ENCODE measurements at places on chromosomes 16 and 17. TPM values are rescaled to one million over a fixed set of nuclear protein-coding genes. Genes with fewer than 3 reads are reported as not detected.
A peak's percentile ranks its signal among the peaks of the same experiment; 100 is the strongest.

DNA sequence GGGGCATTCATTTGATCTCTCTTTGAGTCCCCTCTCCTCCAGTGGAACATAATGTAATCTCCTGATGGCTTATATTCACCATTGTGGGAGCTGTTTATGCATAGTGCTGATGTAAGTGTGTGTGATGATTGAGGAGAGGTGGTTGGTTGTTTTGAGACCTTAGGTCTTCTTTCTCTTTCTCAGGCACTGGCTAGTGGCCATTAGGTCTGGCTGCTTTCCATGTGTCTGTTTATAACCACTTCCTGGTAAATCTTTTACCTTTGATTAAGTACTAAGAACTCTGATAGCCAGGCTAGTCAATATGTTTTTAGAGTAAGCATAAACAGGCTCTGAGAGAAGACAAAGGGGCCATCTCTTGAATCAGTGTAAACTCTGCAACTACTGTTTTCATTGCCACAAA lies 27.9 kb downstream of the VAT1L start:
- DNase-seq, result no peak

The FOXL1 gene
- not detected for total RNA-seq

The STH gene
- total RNA-seq, result not detected

DNA sequence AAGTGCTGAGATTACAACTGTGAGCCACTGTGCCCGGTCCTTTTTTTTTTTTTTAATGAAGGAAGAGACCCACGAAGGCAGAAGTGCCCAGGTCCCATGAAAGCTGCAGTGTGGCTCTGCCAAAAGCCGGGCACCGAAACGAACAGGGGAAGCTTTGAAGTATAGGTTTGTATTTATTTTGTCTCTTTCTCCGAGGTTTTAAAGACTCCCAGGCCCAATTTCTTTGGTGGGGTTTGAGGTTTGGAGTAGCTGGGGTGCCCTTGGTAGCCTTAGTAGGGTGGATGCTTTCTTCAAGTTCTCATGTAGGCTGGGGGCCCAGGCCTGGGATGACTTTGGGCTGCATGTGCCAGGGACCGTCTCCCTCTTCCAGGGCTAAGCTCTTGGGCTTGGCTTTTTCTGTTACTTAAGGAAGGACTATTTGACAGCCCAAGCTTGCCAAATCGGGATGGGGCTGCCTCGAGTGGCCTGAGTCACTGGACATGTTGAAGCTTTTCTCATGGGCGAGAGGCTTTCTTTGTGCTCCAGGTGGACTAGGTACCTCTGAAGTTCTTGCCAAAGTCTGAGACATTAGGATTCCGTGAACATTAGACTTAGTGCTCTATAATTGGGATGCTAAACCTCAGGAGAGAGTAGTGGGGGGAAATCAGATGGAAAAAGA lies 66.3 kb downstream of the WIPI1 start:
- DNase-seq, result no peak

The CD7 gene
- 165 TPM for total RNA-seq

DNA sequence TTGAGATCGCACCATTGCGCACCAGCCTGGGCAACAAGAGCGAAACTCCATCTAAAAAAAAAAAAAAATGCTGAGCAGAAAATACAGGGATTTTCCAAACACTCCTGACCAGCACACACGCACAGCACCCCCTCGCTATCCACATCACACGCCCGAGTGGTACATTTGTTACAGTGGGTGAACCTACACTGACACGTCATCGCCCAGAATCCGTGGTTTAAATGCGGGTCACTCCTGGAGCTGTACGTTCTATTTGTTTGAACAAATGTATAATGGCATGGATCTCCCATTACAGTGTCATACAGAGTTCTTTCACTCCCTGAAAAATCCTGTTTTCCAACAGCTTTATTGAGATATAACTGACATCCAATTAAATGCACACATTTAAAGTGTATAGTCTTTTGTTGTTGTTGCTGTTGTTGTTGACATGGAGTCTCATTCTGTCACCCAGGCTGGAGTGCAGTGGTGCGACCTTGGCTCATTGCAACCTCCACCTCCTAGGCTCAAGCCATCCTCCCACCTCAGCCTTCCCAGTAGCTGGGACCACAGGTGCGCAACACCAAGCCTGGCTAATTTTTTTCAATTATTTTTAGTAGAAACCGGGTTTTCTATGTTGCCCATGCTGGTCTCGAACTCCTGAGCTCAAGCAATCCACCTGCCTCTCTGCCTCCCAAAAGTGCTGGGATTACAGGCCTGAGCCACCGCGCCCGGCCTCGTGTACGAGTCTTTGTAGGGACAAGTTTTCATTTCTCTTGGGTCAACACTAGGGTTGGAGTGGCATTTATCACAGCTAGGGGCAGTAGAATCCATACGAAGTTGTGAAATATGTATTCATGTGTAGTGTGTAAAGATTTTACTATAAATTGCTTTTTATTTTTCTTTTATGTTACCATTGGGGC lies 4.4 kb upstream of the CARHSP1 start:
- no peak for DNase-seq

DNA sequence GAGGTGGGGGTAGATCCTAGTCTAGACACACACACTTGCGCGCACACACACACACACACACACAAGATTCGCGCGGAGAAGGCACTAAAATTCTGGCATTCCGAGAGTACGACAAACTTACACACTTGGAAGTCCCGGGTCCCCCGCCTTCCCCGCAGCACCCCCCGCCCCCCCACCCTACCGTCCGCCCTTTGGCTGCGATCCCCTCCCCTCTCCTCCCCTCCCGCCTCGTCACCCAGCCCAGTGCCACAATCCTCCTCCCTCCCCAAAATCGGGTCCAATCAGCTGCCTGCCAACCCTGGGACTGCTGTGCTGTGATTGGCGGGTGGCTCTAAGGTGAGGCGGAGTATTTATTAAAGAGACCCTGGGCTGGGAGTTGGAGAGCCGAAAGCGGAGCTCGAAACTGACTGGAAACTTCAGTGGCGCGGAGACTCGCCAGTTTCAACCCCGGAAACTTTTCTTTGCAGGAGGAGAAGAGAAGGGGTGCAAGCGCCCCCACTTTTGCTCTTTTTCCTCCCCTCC lies at the start of gene SOX9:
Gene SOX9, plus strand, starts transcription at position 379 of the 522 bp plus-strand sequence. CDS start 372 bp downstream, outside the sequence.
- no peak for DNase-seq

DNA sequence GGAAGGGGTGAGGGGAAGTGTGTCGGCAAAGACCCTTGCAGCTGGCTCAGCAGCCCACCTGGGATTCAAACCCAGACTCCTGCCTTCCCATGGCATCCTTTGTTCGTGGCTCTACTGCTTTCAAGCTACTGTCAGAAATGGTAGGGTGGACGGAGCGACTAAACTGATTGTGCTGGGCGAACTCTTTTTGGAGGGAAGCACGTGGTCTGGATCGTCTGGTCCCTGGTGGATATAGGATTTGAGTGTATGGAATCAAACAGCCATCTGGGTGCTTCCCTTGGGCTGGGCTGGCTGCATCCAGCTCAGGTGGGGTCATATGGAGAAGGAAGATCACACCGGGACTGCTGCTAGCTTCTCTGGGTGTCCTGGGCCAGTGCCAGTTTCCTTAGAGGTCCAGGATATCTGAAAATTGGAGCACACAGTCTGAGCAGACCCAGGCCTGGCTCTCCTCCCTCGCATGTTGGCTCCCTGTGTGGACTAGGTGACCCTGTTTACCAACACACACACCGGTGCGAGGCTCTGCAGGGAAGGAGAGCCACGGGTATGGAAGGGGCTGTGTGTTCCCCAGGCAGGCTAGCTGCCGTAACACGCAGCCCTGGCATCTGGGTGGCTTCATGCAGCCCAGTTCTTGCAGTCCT lies 8.6 kb downstream of the CMIP start:
- no peak for DNase-seq

The TRIM37 gene
- 13.1 TPM for total RNA-seq

The TEX19 gene
- not detected for total RNA-seq

The BEAN1 gene
- not detected for total RNA-seq

The CACNA1H gene
- total RNA-seq, result 2.2 TPM

GRCh38 chr16:85126705-85127378 lies 14.6 kb upstream of the CIBAR2 start:
- no peak for DNase-seq

GRCh38 chr17:45740553-45741330 lies 43.4 kb upstream of the CRHR1 start:
- DNase-seq, result no peak

- no peak for DNase-seq
These were observed 28.9 kb upstream of the BCAR1 start for GRCh38 chr16:75280331-75280804.

The MRPS23 gene
- 13.0 TPM for total RNA-seq

The ITPRIPL2 gene
- 0.49 TPM for total RNA-seq

The RNF167 gene
- 148 TPM for total RNA-seq

The RAB11FIP4 gene
- 82.4 TPM for total RNA-seq

The KRTAP1-5 gene
- not detected for total RNA-seq

DNA sequence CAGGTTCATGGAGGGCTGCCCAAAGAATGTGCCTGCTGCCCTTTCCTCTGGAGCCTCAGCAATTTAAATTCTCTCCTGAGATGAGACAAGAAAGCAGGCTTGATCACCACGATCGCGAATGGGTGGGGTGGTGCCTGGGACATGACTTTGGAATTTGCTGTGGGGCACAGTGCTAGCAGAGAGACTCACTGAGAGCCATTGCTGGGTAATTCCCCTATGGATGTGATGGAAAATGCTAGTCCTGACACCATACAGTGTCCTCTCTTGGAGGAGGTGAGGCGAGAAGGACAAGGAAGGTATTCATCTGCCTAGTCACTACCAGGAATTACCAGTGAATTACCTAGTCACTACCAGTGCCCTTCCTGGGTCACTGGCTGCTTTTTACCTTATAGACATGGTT lies 15.5 kb downstream of the FAM20A start:
- DNase-seq, result no peak

The MLX gene
- 73.9 TPM for total RNA-seq

DNA sequence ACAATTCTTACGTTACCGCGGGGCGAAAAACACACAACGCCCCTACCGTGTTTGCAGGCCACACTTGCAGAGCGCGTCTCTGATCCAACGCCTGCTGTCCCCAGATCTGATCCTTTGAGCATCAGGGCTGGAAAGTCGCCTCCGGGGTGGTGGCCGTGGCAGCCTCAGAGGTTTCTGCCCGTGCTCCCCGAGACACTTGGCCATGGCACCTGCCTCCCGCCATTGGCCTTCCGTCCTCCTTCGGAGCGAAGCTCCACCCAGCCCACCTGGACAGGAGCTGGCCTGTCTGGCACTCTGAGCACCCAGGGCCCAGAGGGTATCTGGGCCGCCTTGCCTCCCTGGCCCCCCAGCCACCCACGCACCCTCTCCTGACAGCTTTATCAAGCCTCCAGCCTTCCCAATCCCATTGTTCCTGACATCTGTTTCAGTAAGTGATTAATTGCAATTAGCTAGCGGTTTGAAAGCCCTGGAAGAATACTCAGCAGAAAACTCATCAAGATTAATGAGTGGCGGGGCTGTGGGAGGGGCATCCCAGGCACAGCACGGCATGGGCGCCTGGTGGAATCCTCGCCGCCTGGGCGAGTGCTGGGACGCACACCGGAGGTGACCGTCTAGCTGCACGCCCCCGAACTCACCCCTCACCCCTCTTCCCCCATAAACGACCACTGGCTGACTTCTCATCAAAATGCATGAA lies 181.5 kb upstream of the GSE1 start:
- DNase-seq, result peak; percentile 5

GRCh38 chr16:84061236-84061819 lies 18.7 kb upstream of the SLC38A8 start:
- DNase-seq, result no peak

- no peak for DNase-seq
These were observed 1.7 kb upstream of the IGF2BP1 start for GRCh38 chr17:48995304-48995973.

- DNase-seq, result no peak
These were observed 272.4 kb downstream of the C16orf95 start for GRCh38 chr16:87044829-87045228.

The WSCD1 gene
- total RNA-seq, result 0.10 TPM

GRCh38 chr16:3478242-3478925 lies 16.9 kb downstream of the C16orf90 start:
- DNase-seq, result no peak

- no peak for DNase-seq
These were observed 28.6 kb upstream of the NDRG4 start for GRCh38 chr16:58471209-58471975.

The SYT17 gene
- total RNA-seq, result 3.6 TPM

DNA sequence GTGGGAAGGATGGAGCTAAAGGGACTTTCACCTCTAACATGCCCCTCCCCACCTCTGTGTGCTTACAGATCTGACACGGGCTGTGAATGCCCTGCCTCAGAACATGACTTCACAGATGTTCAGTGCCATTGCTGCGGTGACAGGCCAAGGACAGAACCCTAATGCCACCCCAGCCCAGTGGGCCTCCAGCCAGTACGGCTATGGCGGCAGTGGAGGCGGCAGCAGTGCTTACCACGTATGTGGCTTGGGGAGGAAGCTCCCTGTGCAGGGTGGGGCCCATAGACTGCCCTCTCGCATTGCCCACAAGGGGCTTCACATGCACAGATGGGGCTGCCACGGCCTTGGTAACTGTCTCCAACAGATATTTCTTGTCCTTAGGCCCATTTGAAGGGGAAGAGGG lies 11.4 kb downstream of the PROCA1 start:
- DNase-seq, result no peak

The FAM117A gene
- 33.8 TPM for total RNA-seq

GRCh38 chr16:14070555-14070876 lies 603 bp upstream of the MRTFB start:
- no peak for DNase-seq

GRCh38 chr16:88533381-88533917 lies 36.8 kb upstream of the ZC3H18 start:
- no peak for DNase-seq

DNA sequence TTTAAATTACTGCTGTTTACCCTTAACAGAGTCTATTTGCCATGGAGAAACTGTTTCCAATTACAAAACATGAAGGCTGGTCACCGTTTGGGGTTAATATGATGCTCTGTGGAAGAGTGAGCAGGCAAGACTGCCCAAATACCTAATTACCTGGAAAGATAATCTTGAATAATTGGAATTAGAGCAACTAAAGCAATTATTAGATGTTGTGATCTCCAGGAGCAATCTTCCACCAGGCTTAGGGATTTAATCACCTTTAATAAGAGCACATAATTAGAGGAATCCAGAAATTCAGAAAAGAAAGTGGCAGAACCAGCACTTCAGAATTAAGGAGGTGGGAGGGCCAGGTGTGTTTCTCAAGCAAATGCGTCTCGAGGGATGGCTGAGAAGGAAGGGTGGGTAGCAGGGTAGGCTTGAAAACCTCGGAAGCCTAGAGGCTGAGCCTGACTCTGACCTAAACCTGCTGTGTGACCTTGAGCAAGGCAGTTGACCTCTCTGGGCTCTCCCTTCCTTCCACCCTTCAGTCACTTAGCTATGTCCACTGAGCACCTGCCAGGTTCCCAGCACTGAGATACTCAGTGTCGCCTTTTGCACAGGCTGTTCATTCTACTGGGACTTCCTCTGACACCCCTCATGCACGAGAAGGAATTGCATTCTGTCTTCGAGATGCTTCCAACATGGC lies 113.2 kb downstream of the GSG1L start:
- no peak for DNase-seq

Data from naive thymus-derived CD4-positive, alpha-beta T cell (primary cell).